ENCODE measurements at places on chromosomes 3 and 15.

DNA sequence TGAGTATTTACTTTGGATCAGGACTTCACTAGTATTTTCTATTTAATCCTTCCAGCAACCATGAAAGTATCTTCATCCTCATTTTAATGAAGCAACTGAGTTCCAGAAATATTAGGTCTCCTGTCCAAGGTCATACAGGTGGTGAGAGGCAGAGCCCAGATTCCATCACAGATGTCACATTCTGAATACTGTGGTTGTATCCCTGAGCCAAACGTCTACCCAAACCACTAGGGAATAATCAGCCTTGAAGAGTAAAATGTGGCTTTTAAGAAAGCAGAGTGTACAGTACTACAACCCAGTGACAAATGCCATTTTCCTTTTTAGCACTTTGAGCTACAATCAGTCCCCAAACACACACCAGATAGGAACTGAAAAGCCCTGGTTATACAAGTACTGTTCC lies 93.3 kb upstream of the TRIM42 start:
- no peak for DNase-seq

GRCh38 chr15:58139989-58140522 lies 1.9 kb downstream of the AQP9 start:
- no peak for DNase-seq

DNA sequence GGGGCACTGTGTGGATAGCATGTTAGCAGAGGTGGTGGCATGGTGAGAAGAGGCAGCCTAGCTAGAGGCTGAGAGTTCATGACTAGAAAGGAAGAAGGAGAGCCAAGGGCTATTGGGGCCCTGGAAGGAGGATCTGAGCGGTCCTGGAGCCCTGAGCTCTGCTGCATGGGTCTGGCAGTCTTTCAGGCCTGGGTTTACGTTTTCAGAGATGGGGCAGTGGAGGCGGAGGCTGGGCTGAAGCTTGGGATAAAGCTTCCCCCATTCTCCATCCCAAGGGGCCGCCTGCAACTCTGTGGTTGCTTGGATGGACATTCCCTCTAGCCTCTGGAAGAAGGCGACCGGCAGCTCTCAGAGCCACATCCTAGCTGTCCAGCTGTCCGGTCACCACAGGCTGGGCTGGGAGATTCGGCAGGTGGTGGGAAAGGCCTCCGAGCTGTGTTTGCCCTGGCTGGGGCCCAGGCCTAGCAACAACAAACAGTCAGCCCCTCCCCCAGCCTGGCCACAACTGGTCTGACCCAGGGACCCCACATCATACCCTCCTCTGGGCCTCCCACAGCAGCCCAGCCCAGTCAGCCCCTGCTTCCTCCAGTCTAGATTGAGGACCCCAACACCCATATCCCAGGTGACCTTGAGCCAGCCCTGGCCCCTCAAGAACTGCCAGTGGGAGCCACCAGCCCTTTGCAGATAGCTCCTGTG lies 1.8 kb upstream of the SLC38A3 start:
- no peak for DNase-seq

DNA sequence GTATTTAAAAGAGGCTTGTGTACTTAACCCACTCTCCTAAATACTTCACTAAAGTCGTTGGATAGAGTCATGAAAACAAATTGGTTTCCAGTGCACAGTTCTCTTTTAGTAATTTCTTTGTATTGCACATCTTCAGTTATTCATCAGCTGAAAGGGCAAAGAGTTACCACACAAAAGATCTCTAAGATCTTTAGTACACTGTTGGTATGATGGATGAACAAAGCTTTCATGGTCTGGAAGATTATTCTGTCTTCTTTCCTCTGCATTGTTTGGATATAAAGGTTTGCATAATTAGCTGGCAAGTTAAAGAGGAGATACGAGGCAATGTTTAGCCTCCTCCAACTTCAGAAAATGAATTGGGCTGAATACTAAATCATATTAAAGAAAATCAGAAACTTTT lies 40.5 kb downstream of the BCHE start:
- no peak for DNase-seq

DNA sequence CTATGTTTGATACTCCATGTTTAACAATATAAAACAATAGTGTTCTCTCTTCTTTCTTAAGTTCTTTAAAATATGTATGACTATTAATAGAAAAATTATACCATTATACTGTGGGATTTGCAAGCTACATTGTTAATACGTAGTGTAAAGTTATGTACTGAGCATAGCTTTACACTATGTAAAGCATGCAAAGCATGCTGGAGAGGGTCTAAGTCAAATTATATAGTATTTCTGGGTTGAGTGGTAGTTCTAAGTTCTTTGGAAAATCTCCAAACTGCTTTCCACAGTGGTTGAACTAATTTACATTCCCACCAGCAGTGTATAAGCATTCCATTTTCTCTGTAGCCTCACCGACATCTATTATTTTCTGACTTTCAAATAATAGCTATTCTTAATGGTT lies 253.0 kb downstream of the RAP2B start:
- no peak for DNase-seq

DNA sequence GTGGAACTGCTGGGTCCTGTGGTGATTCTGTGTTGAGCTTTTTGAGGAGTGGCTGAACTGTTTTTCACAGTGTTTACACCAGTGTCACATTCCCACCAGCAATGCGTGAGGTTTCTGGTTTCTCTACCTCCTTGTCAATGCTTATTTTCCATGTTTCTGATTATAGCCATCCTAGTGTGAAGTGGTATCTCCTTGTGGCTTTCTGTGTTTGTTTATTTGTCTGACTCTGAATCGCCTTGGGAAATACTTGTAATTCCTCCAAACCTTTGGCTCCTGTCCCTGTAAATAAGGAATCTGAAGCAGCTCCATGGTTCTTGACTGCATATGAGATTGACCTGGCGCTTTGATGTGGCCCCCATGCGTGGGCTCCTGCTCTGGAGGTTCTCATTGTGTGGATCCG lies 20.6 kb downstream of the FAN1 start:
- no peak for DNase-seq

Measured in T-helper 2 cell (primary cell).